ENCODE measurements at places on chromosomes 3 and 15. TPM values are rescaled to one million over a fixed set of nuclear protein-coding genes. Genes with fewer than 3 reads are reported as not detected.

Gene PPP4R2
- total RNA-seq = 84.3 TPM

Gene PRSS50
- not detected for total RNA-seq

Gene NR2E3
- total RNA-seq = under 0.01 TPM

Gene STRIT1
- not detected for total RNA-seq

Gene KBTBD13
- not detected for total RNA-seq

Gene ACTL6A
- total RNA-seq = 36.8 TPM

Gene INSYN1
- total RNA-seq = 4.7 TPM

Gene HTR3E
- not detected for total RNA-seq

Gene CELF6
- 0.36 TPM for total RNA-seq

- no peak for DNase-seq
Measured at GRCh38 chr15:72536506-72536905, 62.4 kb downstream of the ARIH1 start.

DNA sequence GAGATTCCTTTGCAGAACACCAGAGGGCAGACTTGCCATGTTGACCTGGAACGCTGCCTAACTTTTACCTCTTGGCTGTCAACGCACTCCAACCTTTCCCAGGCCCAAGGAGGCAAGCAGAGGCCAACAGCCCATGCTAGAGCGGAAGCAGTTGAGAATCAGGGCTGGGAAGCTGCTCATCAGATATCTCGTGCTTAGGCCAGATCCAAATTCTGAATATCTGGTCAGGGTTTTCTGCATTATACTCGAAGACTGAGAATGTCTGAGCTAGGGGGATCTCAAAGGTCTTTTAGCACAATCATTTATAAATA, 2.5 kb downstream of the XIRP1 start:
- no peak for DNase-seq

- no peak for DNase-seq
Measured at GRCh38 chr3:179991104-179991503, 45.6 kb downstream of the PEX5L start.

DNA sequence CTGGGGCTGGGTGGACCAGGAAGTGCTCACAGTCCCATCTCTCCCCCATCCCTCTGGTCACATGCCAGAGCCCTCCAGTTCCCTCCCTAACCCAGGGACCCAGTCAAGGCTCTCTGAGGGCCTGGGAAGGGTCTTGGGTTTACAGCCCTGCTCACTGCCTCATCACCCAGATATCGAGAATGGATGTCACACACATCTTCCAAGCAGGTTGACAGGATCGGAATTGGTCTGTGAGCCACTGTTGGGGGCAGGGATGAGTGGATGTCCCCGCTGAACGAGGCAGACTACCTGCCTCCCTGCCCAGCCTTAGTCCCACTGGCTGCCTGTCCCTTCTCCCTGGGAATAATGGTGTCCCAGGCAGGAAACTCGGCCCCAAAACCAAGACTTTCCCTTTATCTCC, 20.0 kb upstream of the GOLGA6C start:
- peak; percentile 66 for DNase-seq

GRCh38 chr3:187678726-187679268, 8.6 kb upstream of the SST start:
- no peak for DNase-seq

- no peak for DNase-seq
Measured at GRCh38 chr3:151218136-151218535, 15.1 kb upstream of the GPR171 start.

DNA sequence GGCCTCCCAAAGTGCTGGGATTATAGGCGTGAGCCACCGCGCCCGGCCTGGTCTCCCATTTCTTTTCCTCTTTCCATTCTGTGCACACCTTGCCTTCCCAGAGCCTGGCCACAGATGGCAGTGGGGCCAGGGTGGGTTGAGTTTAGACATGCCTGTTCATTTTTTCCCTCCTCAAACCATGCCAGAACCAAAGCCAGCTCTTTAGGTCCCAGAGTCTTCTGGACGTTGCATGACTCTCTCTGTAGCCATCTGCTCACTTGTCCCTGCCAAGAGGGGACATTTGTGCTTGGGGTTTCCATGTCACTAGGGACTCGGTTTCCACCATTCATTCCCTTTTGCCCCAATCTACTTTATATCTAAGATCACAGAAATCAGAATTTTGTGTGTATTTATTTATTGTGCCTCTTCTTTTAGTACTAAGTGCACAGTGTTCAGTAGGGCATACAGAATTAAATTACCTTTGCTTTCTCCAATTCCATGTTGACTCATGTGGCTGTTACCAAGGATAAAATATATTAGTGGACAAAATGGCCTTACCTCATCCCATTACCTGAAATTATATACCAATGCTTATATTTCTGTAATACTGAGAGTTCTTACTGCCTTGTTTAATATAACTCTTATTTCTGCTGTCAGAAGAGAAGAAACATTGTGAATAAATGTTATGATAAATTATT, 49.6 kb downstream of the USP13 start:
- no peak for DNase-seq

- DNase-seq = no peak
Measured at GRCh38 chr3:151142929-151143328, 57.5 kb downstream of the MED12L start.

- no peak for DNase-seq
Measured at GRCh38 chr3:78519281-78519680, 1248.5 kb downstream of the ROBO1 start.

GRCh38 chr15:82963471-82964341, 11.2 kb upstream of the HOMER2 start:
- DNase-seq = peak; percentile 89

- peak; percentile 78 for DNase-seq
Measured at GRCh38 chr3:184230081-184230602, 757 bp downstream of the VWA5B2 start.

GRCh38 chr3:63662011-63662410, 9.5 kb downstream of the SNTN start:
- DNase-seq = no peak

GRCh38 chr3:111617912-111618601, 22.9 kb upstream of the ZBED2 start:
- no peak for DNase-seq

DNA sequence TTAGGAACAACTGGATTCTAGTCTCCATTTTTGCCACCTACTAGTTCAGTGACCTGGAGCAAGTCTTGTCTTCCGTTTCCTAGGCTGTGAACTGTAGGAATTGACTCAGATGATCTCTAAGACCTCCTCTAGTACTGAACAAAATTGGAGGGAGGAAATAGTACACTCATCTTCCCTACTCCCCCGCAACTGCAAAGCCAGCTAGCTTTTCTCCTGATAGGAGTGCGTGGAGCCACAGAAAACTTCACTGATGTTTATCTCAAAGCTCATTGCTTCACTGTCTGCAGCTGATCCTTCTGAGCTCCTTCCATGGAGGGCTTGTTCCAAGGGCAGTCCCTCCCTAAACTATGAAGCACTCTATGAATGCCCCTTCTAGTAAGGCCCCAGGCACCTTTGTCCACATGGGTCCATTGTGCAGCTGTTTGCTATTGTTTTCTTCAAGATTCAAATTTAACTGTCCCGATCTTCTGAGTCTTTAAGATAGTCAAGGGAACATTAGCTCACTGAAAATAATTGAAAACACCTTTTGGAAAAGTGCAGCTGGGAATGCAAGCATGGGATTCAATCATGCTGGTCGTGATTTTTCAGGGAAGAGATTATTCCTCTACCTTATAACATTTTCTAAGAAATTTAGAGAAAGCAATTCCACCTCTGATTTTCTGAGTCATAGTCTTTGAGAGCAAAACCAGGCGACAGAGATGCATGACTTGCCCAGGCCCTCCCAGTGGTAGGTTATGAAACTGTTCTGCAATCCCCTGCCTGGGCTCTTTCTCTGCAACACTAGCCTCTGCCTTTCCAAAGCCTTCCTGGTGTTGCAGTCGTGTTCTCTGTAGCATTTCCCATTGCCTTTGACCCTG, 24.3 kb downstream of the FILIP1L start:
- DNase-seq = peak; percentile 45

- peak; percentile 95 for DNase-seq
Measured at GRCh38 chr15:75672646-75673425, 25.1 kb downstream of the SNX33 start.

DNA sequence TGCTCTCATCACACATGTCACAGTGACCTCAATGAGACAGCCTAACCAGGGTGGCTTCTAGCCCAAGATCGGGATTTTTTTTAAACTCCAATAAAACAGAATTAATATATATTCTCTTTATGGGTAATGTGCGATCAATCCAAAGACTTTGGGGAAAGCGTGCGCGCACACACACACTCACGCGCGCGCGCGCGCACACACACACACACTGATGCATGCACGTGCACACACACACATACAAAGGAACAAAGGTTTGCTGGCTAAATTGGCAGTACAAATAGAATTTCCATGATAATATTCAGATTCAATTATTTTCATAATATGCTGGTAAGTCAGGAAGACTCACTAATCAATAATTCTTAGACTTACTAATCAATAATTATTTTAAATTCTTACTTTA, 19.3 kb downstream of the IL17RD start:
- DNase-seq = no peak

DNA sequence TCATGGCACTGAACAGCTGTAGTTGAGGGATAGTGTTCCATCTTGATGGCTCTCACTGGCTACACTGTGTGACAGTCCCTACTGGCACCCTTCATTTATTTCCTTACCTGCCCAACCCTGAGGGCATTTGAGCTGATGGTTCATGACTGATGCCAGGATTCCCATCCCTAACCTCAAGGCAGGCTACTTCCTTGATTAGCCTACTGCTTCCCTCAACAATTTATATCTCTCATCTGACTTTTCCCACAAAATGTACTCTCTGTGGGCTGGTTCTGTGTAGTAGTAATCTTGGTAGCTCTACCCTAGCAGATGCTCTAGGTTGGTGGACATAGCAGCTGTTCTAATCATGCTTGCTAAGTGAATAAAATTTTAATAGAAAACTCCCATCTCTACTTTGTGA, 106.0 kb downstream of the THRB start:
- no peak for DNase-seq

- DNase-seq = no peak
Measured at GRCh38 chr3:59321881-59322540, 272.2 kb upstream of the CFAP20DC start.

- DNase-seq = no peak
Measured at GRCh38 chr3:197426121-197426566, 127.7 kb upstream of the DLG1 start.

DNA sequence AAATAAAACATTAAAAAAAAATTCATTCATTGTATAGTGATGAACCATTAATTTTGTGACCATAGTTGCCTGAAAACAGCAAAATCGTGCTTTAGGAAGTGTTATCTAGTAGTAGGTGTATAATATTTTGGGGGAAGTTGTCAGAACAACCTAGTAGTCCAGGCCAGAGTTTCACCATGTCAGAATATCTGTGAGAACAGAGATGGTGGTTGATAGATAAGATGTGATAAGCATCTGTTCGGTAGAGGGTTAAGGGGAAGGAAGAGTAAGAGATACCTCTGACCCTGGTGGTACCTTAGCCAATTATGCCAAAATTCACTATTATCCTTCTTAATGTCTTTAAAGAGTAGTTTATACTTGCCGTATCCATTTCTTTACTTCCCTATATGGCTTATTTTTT, 113.8 kb downstream of the MITF start:
- no peak for DNase-seq

- DNase-seq = no peak
Measured at GRCh38 chr3:152139651-152140050, 129.1 kb upstream of the MBNL1 start.

DNA sequence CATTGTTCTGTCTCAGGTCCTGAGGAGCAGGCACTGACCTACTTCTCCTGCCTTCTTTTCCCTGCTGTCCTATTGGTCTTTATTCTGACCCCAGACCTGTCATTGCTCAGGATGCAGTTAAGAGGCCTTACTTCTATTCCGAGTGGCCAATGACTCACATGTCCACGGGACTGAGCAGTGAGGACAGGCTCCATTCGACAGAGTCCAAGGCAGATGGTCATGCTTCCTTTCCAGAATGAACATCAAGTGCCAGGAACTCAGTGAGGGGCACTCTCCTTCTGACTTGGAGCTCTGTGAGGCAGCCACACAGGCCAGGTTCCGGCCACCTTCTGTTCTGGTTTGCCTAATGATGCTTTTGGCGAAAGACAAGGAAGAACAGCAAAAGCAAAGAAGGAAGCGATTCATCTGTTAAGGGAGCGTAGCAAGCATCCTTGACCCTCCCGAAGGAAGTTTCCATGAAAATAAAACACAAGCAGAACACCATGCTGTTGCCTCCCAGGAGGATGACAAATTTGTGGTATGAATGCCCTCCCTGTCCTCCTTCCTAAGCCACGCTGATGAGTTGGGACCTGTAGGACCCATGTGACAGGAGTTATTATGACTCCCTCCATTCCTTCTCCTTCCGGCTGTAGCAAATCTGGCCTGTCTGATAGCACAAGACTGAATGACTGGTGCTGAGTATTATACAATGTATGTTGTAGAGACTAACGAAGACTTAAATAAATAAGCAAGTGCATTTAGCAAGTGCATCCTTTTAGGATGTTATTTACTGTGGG, 14.4 kb upstream of the TPRG1 start:
- DNase-seq = no peak

DNA sequence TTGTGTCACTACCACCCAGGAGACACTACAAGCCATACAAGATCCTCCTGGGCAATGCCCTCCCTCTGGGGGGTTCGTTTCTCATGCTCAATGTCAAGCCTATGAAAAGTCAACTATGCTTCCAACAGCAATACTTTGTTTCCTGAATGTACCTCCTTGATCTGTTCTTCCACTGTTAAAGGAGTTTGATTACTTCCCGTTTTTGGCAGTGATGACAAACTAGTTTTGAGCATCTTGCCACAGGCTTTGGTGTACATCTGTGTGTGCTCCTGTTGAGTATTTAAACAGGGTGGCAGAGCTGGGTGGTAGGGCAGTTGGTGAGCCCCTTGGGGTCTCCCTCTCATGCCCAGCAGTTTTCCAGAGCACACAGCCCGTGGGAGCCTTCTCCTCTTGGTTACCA, 81.4 kb downstream of the IL12A start:
- no peak for DNase-seq

DNA sequence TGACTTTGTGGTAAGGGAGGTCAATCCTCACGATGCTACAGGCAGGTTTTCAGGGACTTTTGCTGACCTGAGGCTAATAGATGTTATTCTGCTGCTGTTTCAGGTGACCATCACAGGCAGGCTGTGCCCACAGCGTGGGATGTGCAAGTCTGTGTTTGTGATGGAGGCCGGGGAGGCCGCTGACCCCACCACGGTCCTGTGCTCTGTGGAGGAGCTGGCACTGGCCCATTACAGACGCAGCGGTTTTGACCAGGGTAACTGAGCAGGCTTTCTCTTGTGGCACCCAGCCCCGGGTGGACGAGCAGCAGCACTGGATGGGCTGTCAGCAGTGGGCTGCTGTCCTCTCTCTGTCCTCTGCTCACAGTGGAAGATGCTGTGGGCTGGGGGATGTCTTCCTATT, 22.0 kb downstream of the FAN1 start:
- DNase-seq = no peak
